ENCODE measurements at places on chromosomes 7 and 10. TPM values are rescaled to one million over a fixed set of nuclear protein-coding genes. Genes with fewer than 3 reads are reported as not detected.

The MARVELD1 gene
- 63.4 TPM for total RNA-seq

The POU6F2 gene
- not detected for total RNA-seq

The HNRNPA2B1 gene
- total RNA-seq, result 191 TPM

The CXCL12 gene
- total RNA-seq, result 76.7 TPM

The IL2RA gene
- total RNA-seq, result not detected

The PVRIG gene
- total RNA-seq, result not detected

The SOSTDC1 gene
- total RNA-seq, result 0.29 TPM

The NUTM2B gene
- total RNA-seq, result not detected

The CYTH3 gene
- total RNA-seq, result 34.9 TPM

The SORCS3 gene
- total RNA-seq, result not detected

The NRAP gene
- not detected for total RNA-seq

The MCM10 gene
- 3.2 TPM for total RNA-seq

The NPTX2 gene
- not detected for total RNA-seq

The TAF5 gene
- 2.9 TPM for total RNA-seq

The ELN gene
- 1.7 TPM for total RNA-seq

The FAM171A1 gene
- total RNA-seq, result 16.7 TPM

The RBM20 gene
- under 0.01 TPM for total RNA-seq

The UROS gene
- 61.3 TPM for total RNA-seq

The SLC29A3 gene
- total RNA-seq, result 4.3 TPM

The GNA12 gene
- total RNA-seq, result 38.3 TPM

The TMEM184A gene
- total RNA-seq, result not detected

The MSMB gene
- not detected for total RNA-seq

The INSYN2A gene
- total RNA-seq, result under 0.01 TPM

The NPC1L1 gene
- total RNA-seq, result not detected

The TPST1 gene
- total RNA-seq, result 50.2 TPM

The WASHC2A gene
- 24.5 TPM for total RNA-seq

The C10orf62 gene
- total RNA-seq, result not detected
